CD4-positive, alpha-beta T cell treated with Interleukin-10 for 1 hour (primary cell): ENCODE measurements at places on chromosomes 3 and 15.

- DNase-seq = no peak
Measured at GRCh38 chr3:180624714-180625113, 22.8 kb downstream of the TTC14 start.

- no peak for DNase-seq
Measured at GRCh38 chr3:100348727-100349126, 14.2 kb downstream of the NIT2 start.

DNA sequence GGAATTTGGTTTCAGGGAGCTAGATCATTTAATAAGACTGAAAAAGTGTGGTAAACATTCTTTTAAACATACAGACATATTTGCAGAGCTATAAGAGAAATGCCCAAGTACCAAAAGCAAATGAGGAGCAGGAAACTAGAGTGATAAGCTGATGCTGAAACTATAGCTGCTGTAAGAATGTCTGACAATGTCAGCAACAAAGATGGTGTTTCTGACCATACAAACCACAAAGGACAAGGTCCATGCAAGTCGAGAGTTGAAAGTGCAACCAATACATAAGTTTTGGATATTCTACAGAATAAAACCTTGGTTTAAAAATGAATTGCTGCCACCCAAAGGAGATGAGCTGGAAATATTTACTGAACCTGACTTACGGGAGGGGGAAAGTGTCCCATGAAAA lies 610.2 kb downstream of the TBL1XR1 start:
- no peak for DNase-seq

GRCh38 chr3:196585044-196585757 lies 16.7 kb downstream of the FBXO45 start:
- DNase-seq = no peak

- no peak for DNase-seq
Measured at GRCh38 chr3:166080096-166080495, 242.9 kb upstream of the BCHE start.

- no peak for DNase-seq
Measured at GRCh38 chr3:46861605-46862368, 1.5 kb downstream of the MYL3 start.

- DNase-seq = no peak
Measured at GRCh38 chr3:131840156-131840797, 194.5 kb downstream of the CPNE4 start.

GRCh38 chr15:68384451-68385239 lies 47.3 kb downstream of the ITGA11 start:
- DNase-seq = no peak

DNA sequence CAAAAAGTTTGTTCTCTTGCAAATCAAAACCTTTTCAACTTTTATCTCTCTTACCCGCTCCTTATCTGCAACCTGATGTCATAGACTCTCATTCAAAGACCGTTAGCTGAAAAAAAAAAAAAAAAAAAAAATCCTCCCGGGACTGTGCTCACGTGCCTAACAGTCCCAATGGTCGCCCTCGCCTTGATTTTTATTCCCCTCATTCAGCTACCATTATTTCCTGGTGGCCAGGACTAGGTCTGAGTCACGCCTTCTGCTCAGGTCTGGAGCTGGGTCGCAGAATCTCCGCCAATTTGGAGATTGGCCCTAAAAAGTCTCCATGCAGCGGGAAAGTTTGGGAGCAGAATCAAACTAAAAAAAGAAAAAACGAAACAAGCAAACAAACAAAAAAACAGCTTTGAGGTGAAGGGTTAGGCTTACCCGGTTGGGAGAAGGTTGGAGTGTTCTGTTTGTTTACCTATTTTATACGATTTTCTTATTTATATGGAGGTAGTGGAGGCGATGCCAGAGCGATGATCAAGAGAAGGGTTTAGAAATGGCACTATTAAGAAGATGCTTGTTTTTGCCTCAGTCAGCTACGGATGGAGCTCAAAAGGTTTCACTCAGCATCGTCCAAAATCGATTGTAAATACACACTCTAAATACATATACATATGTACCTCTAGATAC lies 51.1 kb downstream of the ZIC4 start:
- no peak for DNase-seq

GRCh38 chr3:60199306-60199705 lies 1051.9 kb downstream of the FHIT start:
- DNase-seq = no peak

DNA sequence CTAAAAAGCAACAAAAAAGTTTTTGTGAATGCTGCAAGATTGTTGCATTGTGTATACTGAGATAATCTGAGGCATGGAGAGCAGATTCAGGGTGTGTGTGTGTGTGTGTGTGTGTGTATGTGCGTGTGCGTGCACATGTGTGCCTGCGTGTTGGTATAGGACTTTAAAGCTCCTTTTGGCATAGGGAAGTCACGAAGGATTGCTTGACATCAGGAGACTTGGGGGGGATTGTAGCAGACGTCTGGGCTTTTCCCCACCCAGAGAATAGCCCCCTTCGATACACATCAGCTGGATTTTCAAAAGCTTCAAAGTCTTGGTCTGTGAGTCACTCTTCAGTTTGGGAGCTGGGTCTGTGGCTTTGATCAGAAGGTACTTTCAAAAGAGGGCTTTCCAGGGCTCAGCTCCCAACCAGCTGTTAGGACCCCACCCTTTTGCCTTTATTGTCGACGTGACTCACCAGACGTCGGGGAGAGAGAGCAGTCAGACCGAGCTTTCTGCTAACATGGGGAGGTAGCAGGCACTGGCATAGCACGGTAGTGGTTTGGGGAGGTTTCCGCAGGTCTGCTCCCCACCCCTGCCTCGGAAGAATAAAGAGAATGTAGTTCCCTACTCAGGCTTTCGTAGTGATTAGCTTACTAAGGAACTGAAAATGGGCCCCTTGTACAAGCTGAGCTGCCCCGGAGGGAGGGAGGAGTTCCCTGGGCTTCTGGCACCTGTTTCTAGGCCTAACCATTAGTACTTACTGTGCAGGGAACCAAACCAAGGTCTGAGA lies 4.7 kb downstream of the BHLHE40 start:
- DNase-seq = peak; percentile 87

DNA sequence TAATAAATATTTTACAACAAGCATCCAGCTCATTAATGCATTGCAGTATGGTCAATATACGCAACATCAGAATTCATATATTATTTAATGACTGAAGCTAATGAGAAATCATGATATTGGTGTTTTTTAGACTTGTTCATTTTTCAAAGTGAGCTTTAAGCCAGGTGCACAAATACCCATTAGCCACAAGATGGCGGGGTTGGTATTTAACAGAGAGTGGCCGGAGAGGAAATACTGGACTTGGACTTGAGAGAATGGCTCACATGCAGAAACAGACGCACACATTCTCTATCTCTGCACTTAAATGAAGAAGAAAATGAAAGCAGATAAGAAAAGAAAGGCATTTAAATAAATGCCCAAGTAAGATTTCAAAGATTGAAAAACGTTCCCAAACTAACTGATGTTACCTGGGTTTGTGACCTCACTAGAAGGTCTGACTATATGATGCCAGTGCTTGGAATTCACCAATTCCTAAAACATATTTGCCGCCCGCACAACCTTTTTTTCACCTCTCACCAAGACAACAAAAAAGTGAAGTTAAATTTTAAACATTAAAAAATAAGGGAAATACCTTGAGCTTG lies 21.2 kb upstream of the CRBN start:
- DNase-seq = peak; percentile 49

- DNase-seq = no peak
Measured at GRCh38 chr3:62103531-62103930, 269.8 kb downstream of the FEZF2 start.

DNA sequence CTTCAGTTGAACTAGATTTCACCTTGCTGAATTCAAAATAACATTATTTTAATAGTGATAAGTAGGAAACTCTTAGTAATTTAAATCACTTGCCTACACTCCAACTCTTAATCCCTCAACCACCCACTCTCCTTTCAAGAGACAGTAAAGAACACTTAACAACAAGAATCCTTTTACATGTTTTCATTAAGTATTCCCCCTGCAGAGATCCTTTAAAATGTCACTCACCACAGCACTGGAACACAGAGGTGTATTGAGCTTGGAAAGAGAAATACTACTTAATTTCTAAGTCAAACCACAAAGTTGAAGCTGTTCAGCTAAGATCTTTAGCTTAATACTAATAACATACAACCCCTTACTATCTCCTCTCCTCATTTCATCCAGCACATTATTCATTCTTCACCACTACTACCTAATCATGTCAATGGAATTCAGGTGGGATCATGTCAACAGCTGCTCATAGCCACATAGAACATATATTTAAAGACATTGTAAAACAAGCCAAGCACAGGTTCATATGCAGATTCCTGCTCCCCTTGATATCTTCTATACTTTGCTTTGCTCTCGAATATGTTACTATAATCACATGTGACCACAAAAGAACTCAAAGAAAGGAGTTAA lies 40.5 kb downstream of the IMPG2 start:
- DNase-seq = no peak

DNA sequence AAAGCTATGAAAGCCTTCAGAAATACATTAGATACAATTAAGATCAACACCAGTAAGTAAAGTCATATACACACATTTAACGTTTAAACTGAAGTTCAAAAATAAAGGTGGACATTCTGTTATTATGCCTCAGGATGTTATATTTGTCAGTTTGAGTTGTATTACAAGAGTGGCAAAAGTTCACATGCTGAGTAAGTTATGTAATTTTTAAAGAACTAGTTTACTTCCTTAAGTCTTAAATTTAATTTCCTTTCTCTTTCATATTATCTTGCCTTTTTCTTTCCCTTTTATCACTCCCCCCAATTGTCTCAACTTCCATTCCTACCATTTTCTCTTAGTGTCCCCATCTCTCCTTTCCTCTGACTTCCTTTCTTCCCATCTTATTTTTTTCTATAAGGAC lies 4.9 kb upstream of the GPR87 start:
- no peak for DNase-seq

DNA sequence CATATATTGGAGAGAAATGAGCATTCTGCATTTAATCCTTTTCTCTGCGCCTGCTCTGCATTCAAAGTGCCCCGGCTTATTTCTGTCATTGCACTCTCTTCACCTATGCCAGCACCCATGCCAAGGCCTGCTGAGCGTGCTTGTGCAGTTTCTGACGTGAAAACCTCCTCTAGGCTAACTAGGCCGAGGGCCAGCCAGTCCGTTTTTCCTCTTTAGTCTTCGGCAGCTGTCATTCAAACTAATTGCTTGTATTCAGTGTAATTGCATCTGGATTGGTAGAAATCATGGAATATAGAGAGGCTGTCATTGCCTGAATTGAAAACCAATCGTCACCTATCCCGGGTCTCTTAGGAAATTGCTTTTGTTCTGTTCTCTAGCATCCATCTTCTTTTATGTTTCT lies 94.0 kb downstream of the ARPP21 start:
- no peak for DNase-seq

DNA sequence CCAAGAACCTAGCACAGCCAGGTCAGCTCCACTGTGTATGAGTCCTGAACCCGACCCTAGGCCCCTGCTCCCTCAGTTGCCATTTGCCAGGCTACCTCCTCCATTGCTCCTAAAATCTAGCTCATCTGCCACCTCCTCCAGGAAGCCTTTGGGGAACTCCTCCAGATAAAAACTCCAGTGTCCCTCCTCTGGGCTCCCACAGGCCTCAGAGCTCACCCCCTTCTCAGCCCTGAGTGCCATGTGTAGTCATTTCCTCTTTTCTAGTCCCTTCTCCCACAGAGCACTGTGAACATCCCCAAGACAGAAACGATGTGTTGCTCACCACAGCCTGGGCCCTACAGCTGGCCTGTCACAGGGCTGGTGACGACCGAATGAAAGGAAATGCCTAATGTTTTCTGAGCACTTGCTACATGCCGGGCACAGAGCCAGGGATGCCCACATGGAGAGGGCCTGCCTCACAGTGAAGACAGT lies 61.0 kb downstream of the IQSEC1 start:
- DNase-seq = peak; percentile 73

DNA sequence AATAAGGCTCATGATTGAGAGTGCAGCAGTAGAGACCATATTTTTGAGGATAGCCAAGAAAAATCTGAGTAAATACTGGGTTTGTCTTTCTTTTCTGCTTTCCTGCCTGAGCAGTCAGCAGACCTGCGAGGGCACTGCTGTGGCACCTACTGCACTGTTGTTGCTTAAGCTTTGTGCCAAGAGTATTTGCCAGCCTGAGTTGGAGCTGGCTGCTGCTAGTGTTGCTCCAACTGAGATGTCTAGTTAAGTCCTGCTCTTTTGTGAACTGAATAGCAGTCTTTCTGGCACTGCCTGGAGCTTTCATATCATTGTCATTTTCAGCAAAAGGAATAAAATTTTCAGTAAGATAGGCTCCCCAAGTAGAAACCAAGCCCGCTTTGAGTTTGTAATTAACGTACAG lies 214.5 kb upstream of the P2RY1 start:
- DNase-seq = no peak

- DNase-seq = no peak
Measured at GRCh38 chr3:25281041-25281731, 146.9 kb upstream of the RARB start.

GRCh38 chr3:38458796-38459498 lies 5.3 kb downstream of the ACVR2B start:
- no peak for DNase-seq

GRCh38 chr3:50274371-50275104 lies 4.3 kb upstream of the LSMEM2 start:
- peak; percentile 74 for DNase-seq

- no peak for DNase-seq
Measured at GRCh38 chr15:62612771-62613170, 429.8 kb upstream of the TPM1 start.

DNA sequence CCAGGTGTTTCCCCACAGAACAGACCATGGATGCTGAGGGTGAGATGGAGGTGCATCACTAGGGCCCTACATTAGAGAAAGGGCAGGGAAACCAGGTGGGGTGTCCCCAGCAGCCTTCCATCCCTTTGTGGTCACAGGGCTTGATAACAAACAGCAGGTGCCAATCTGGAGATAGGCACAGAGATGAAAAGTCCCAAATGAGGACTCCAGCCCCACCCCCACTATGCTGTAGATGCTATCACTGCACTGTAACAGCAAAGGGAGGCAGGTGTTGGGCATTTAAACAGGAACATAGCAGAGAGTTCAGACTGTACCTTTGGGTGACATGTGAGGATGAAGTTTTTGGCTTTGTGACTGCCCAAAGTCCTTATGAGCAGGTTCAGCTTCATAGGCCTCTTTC lies 21.4 kb downstream of the IL20RB start:
- DNase-seq = no peak

GRCh38 chr3:172869784-172870518 lies 119.4 kb downstream of the ECT2 start:
- no peak for DNase-seq

DNA sequence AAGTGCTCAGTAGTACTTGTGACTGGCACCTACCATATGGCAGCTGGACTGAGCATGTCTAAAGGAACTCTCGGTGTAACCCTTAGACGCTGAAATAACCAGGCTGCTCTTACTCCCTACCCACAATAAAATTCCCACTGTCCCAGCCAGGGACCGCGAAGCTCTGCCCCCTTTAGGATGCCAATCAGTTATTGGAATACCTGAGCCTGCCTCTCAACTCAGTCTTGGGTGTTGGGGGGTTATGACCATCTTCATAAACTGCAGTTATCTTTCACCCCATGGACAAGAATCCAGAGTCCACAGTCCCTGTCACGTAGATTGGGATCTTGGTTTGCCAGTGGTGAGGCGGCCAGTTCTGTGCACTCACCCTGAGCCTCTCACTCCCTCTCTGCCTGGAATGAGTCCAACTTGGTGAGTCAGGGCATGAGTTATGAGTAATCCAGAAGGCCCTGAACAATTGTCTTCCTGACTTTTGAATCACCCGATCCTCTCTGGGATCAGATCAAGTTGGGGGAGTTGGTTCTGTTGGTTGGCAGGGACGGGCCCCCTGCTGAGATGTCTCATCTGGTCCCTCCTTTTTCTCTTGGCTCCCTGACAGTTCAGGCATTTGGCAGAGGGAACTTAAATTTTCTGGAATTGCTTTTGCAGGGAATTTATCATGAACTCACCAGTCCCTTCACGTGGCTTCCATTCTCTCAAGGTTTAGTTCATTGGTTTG lies 120.1 kb upstream of the UBE2E1 start:
- no peak for DNase-seq

- DNase-seq = no peak
Measured at GRCh38 chr3:38573556-38573955, 75.9 kb downstream of the SCN5A start.
